ENCODE measurements at places on chromosomes 6 and 20. TPM values are rescaled to one million over a fixed set of nuclear protein-coding genes. Genes with fewer than 3 reads are reported as not detected.

Gene SNPH
- 13.4 TPM for total RNA-seq

GRCh38 chr6:33808641-33809180 is 4.9 kb upstream of the MLN start:
- DNase-seq = no peak
- H3K4me3 ChIP-seq = no peak overlapping the region
- no peaks in the 10 kb centered on the region for H3K4me1 ChIP-seq
- no peaks in the 10 kb centered on the region for H3K36me3 ChIP-seq
- H3K27me3 ChIP-seq = no peaks in the 10 kb centered on the region

GRCh38 chr6:25138233-25138933 is 140.8 kb upstream of the CARMIL1 start:
- no peaks in the 10 kb centered on the region for H3K36me3 ChIP-seq
- no peaks in the 10 kb centered on the region for H3K27me3 ChIP-seq
- H3K27ac ChIP-seq = peak overlapping the region; percentile 92
- DNase-seq = peak; percentile 10
- peaks cover 47% of the 10 kb centered on the region for H3K4me1 ChIP-seq

DNA sequence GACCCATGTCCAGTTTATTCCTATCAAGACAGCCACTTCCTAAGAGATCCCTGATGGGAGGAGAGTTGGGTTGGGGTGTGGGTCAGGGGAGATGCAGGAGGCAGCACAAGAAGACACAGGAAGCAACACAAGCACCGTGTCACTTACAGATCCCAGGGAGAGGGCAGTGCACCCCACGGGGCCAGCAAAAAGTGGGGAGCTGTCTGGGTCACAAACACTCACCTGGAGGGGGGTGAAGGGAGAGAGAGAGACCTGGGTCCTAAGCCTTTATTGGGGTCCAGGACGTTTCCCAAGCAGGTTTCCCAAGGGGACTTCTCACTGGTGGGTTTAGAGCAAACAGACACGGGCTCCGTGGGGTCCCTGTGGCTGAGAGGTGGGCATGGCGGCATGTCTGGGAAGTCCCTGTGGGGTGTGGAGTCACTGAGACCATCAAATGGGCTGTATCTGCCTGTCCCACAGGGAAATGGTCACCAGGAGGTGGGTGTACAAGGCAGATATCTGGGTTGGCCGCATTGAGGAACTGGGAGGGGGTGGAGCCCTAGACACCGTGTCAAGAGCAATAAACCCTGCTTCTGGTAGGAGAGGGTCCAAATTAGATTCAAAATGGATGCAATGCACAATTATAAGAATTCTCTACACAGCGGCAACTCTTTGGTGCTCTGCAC is 1.6 kb upstream of the CD93 start:
- peak overlapping the region; percentile 97 for H3K27ac ChIP-seq
- H3K4me3 ChIP-seq = no peak overlapping the region
